Hippocampal formation (tissue), 2 donors: ENCODE measurements at places on chromosomes 6 and 20.
A peak's percentile ranks its signal among the peaks of the same experiment; 100 is the strongest.

DNA sequence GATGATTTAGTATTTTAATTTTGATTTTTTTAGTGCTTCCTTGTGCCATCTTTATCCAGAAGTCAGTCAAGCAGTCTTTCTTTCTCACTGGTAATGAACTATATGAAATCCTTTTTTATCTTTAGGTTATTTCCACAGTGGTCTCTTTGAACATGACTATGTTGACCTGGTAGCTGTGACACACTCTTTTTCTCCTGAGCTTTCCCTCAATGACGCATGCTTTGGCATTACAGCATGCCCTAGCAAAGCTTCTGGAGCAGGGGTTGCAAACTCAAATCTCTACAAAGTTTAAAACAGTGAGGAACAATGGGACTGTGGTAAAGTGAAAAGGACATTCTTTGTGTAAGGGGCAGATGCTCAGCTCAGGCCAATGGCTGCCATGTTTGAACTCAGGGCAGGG is 4.5 kb upstream of the PLAGL1 start:
- DNase-seq, result no peak

GRCh38 chr6:156857573-156857972 is 80.4 kb downstream of the ARID1B start:
- DNase-seq, result no peak

- no peak for DNase-seq
Observed at GRCh38 chr6:89711801-89712200, 73.3 kb upstream of the LYRM2 start.

GRCh38 chr6:30007132-30007764 is 53.8 kb upstream of the POLR1H start:
- no peak for DNase-seq

DNA sequence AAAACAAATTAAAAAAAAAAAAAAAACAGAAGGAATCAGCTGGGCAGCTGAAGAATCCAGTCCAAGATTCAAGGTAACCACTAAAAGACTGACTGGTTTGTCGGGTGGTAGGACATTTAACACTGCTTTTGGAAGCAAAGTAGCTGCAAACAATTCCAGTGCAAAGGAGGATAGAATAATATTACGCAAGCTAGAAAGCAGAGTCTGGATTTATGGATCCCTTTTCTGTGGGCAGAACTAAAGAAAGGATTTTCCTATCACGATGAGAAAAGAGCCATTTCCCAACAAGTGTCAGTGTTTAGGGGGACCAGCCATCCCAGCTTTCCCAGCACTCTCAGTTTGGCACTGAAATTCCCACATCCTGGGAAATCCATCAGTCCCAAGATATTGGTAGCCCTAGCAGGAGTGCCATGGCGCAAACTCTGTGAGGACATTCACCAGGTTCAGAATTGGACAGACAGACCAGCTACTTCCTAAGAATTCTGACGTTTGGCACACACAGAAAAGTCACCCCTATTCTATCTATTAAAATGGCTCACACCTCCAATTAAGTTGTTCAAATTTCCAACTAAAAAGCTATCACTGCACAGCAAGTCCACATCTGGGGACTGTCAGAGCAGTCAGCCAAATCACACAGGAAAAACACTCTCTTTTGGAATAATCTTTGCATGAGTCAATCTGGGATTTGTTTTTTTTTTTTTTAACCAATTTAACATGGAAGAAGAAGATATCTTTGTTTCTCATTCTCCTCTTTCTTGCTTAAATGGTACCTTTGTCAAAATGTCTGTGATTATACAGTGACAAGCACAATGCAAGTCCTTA is 356.8 kb upstream of the ARID1B start:
- DNase-seq, result no peak

GRCh38 chr6:27775796-27776184 is 136.4 kb downstream of the OR2B2 start:
- no peak for DNase-seq

GRCh38 chr20:59650418-59650817 is 46.1 kb downstream of the PHACTR3 start:
- no peak for DNase-seq

GRCh38 chr20:34753706-34754461 is 49.7 kb downstream of the TP53INP2 start:
- DNase-seq, result no peak

DNA sequence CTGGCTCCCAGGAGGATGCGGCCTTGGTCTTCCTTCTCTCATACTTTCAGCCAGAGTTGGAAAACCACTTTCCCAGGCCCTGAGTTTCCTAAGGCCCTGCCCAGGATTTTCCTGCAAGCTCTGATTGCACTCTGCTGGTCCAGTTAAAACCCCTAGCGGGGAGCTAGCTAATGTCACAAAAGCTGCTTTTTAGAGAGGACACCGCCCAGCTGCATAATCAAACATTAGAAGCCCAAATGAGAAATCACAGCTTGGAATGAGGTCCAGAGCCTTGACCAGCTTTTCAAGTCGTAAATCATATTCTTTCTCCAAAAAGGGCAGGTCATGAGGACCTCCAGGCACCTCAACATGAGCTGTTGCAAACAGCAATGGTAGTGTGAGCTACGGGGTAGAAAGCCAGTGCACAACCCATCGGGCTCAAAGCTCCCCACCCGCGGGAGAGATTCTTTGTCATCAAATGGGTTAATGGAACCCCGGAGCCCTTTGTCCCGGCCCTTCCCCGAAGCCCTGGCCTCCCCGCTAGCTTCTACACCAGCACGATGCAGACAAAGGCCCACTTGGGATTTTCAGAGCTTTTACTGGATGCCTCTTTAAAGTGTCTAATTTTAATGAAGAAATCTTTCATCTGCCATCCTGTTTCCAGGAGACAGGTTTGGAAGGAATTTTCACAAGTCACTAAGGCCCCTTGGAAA is 134.0 kb downstream of the SCML4 start:
- DNase-seq, result no peak

GRCh38 chr20:39082622-39083398 is 120.7 kb downstream of the DHX35 start:
- DNase-seq, result no peak

- no peak for DNase-seq
Observed at GRCh38 chr20:25019381-25020155, 27.0 kb upstream of the APMAP start.

- DNase-seq, result no peak
Observed at GRCh38 chr20:58515233-58516212, at the start of gene APCDD1L. Gene APCDD1L (minus strand): TSS chr20:58515399. CDS start chr20:58514707, 692 bp downstream.

DNA sequence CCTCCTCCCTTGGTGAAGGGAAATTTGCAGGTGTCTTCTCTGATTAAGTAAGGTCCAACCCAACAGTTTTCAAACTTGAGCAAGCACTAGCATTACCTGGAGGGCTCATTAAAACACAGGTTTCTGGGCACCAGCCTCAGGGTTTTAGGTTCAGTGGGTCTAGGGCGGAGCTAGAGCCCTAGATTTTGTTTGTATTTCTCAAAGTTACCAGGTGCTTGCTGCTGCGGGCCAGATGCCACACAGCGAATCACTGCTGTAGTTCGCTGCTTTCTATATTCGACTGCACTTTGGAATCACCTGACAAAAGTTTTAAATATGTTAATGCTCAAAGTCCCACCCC is 869 bp downstream of the COL21A1 start:
- DNase-seq, result no peak

DNA sequence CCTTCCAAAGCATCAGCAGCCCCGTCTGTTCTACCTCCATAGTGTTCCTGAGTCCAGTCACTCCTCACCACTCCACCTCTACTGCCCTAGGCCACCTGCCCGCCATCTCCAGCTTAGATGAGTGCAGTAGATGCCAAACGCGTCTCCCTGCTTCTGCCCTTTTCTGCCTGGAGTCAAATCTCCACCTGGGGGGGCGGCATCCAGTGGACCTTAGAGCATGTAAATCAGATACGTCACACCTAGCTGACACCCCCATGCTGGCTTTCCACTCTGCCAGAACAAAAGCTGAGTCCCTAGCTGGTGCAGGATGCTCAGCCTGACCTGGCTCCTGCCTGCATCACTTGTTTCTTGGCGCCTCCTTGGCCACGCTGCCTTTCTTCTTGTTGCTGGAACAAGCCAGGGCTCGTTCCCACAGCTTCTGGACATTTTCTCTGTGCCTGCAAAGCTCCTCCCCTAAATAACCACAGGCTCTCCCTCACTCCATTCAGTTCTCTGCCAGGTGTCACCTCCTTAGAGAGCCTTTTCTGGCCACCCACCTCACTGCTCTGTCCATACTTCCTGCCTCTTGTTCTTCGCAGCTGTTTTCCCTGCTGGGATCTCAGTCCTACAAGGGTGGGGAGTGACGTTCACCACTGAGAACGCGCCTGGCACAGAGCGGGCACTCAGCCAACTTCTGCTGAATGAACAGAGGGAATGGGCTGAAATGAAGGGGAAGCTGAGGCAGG is 5.8 kb downstream of the DDR1 start:
- DNase-seq, result peak; percentile 73

GRCh38 chr20:34150306-34151000 is 38.4 kb upstream of the EIF2S2 start:
- DNase-seq, result no peak
